ENCODE measurements at places on chromosomes 4 and X.

DNA sequence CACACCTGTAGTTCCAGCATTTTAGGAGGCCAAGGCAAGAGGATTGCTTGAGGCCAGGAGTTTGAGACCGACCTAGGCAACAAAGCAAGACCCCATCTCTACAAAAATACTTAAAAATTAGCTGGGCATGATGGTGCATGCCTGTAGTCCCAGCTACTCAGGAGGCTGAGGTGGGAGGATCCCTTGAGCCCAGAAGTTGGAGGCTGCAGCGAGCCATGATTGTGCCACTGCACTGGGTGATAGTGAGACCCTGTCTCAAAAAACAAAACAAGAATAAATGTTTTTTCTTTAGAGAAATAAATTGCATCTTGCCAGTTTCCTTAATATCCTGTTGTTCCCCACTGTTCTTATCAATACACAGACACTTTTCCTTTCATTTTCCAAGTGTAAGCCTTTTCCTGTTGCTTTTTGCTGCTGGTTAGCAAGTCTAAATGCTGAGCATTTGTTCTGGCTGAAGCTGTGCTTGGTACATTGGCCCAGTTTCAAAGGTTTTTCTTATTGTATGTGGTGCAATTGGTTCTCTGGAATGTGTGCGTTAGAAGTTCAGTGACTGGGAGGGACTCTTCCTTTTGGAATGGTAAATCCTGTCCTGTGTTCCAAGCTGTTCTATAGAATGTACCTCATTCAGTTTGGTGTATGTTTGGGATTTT, 98.2 kb downstream of the AFF1 start:
- DNase-seq: no peak

- no peak for DNase-seq
Measured at GRCh38 chr4:149965206-149965605, 113.0 kb upstream of the DCLK2 start.

- no peak for DNase-seq
Measured at GRCh38 chrX:69255441-69256290, 90.4 kb upstream of the PJA1 start.

DNA sequence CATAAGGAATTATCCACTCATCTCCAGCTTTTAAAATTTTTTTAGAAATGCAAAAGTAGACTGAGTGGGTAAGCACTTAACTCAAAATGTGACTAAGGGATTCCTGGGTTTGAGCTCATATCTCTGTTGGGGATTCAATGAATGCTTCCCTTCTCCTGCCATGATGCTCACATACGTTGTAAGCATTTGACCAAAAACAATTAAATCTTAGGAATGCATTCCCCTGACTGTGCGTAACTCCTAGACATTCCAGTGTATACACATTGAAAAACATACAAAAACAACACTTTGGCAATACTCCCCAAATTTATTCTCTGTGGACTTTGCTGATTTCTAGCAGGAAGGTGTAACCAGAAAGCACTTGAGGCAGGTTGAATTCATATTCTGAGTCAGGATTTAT, 29.8 kb downstream of the SPANXA2 start:
- no peak for DNase-seq

GRCh38 chrX:82648062-82648461, 860.0 kb upstream of the POU3F4 start:
- DNase-seq: no peak

DNA sequence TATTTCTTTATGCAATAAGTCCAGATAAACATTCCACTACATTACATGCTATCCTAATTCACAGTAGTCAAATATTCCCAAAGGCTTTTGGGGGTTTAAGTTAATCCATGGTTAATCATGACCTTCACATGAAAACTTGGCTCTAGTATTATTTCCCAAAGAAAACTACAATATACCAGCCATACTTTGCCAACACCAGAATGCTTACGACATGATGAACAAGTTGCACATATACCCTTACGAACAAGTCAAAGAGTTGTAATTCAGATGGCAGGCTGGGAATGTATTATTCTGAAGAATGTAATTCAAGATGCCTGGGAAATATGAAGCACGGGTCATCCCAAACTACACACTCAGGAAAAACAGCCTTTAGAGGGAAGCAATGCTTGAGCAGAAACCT, 499.6 kb downstream of the PPARGC1A start:
- no peak for DNase-seq

DNA sequence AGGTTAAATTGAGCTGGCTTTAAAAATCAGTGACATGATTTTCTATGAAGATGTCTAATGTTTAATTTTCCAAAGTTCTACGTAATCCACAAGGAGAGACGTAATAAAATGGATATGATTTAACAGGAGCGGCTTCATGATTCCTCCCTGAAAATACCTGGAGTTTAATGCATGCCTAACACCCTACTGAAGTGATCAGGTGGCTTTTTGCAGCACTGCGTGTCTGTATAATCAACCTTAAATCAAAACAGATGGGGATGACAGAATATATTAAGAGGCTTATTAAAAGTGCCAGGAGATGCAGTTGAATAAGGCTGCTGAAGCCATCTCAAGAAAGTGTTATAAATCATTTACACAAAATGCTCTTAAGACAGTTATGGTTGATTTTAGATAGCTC, 112.4 kb upstream of the TLR3 start:
- no peak for DNase-seq

DNA sequence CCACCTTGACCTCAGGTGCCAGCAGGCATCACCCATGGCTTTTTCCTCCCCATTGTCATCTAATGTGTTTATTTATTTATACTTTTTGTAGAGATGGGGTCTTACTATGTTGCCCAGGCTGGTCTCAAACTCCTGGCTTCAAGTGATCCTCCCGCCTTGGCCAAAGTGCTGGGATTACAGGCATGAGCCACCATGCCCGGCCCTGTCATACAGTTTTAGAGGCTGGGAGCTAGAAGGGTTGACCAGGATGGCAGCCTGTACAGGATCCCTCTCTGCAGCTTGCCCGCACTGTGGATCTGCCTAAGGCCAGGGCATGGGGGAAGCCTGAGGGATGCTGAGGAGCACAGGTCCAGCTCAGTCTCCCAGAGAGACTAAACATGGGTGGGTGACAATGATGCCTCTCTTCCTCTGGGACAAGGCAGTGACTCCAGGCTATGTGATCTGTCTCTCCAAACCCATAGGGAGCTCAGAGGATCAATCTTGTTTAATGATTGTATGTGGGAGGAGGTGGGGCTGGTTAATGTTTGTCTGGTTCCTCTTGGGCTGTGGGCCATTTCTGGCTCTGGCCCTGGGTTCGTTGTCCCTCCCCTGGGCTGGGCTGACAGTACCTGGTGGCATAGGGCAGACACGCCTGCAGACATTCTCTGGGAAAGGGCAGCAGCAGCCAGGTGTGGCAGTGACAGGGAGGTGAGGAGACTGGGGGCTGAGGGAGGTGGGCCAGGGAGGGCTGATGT, 8.3 kb upstream of the GJB1 start:
- no peak for DNase-seq

GRCh38 chr4:37623125-37623524, 63.1 kb downstream of the RELL1 start:
- no peak for DNase-seq

DNA sequence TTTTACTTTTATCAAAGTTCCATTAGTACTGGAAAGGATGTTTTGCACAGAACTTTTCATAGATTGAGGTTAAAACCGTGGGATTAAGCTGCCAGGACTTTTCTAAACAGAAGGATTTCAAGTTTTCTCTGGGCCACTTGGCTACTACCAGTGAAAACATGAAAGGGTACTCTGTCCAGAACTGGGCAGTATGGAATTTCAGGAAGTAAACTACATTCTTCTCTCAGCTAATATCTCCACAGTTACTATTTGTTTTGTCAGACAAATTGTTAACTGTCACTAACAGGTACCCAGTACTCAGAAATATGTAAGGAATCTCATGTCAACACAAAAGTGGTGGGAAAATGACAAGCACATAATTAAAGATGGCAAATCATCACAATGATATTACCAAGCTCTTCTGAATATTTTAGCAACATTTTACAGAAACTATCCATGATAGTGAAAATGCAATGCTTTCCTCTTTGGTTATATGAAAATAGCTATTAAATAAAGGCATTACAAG, 454.4 kb downstream of the C4orf33 start:
- no peak for DNase-seq

- no peak for DNase-seq
Measured at GRCh38 chrX:17247144-17247543, 127.9 kb upstream of the NHS start.

DNA sequence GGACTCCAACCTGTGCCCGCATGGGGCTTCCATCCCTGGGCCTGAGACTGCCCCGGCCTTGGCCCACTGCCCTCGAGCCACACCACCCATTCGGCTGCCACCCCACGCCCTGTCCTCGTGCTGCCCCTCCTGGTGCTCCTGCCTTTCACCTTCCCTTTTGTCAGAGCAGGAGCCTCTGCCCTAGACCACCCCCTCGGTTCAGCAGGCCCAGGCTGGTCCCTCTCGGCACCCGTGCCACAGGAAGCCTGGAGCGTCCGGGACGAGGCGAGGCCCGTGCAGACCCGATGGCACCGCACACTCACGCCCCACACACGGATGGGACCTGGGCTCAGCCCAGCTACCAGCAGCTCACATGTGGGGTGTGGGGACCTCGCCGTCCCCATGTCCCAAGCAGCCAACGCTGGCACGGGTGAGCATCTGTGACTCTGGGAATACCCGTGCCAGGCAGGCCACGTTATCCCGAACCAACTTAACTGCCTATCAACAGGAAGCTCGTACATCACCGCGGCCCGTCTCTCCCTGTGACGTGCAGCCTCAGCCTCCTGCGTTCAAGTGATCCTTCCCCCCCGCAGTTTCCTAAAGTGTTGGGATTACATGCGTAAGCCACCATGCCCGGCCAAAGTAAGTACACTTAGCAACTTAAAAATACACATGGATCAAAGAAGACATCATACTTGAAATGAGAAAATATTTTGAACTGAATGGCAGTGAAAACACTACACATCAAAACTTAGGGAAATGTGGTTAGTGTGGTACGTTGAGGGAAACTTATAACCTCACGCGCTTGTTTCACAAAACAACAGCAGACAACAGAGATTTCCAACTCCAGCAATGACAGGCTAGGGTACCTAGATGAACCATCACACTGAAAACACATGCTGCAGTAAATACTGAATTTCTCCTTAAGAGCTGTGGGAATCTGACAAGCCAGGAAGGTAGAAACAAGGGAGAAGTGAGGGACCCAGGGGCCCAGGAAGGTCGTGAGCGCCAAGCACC, 29.0 kb downstream of the LRPAP1 start:
- no peak for DNase-seq

DNA sequence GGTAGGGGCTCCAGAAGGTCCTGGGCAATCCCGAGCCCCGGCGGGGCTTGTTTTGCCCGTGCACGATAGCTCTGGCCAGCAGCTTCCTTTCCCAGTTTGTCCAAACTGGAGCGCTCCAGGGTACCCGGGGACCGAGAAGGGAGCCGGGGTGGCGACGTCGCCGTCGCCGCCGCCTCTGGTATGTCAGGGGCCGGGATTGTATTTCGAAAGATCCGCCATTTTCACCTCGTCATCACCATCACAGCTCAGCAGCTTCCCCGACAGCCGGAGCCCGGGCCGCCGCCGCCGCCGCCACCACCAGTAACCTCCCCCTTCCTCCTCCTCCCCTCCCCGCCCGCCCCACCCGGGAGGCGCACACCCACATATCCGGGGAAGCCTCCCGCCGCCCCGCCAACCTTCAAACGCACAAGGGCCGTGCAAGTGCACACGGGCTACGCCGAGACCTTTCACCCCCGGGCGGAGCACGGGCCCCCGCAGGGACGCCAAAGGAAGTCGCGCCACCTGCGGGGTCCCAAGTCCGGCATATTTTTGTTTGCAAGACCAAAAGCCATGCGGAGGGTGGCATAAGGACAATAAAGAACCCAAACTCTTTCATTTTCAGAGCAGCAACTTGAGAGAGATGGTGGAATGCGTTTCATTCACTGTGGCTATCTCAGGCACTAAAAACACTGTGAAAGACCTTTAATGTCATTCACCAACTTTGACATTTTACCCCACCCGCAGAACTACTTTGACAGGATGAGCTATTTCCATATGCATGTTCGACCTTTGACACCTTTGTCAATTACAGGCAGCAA, at the start of gene LIN54:
Gene LIN54, minus strand, starts transcription at position 302 of the 797 bp plus-strand sequence. CDS start 25,979 bp downstream, outside the sequence.
- DNase-seq: peak; percentile 68

DNA sequence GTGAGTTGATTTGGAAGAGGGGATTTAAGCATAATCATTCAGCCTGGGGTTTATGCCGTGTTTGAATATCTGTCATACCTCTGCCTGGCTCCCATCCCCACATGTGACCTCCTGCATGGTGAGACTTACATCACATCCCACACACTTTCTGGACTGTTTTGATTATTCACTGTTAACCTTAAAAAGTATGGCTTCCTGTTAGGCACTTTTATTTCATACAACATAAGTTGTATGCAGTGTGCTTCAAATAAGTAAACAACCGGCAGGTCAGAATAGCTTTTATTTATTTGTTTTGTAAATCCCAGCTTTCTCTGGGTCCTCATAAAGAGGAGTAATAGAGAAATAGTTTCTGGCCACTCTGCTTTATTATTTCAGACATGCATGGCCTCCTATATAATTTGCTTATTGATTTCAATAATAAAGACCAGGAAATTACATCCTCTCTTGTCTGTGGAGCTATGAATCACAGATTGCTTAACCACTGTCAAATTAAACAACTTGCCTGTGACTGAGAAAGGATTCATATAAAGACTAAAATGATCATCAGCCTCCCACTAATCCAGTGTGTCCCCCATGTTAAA, 376.8 kb upstream of the ZFP42 start:
- no peak for DNase-seq

- no peak for DNase-seq
Measured at GRCh38 chr4:21366312-21366711, 582.3 kb downstream of the KCNIP4 start.

DNA sequence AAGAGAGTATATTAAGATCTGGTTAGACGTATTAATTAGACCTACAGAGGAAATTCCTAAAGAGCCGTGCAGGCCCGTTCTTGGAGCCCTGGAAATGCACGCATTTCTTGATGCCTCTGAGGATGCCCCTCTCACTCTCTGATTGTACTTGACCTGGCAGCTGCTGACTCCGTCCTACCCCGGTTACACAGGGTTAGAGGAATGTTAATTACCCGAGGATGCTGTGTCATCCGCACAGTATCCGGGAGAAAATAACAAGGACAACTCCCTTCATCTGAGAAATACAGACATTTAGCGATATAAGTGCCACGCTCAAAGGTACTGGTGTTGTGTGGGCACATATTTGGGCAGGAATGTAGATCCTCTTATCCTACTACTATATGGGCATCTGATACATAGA, 404.6 kb upstream of the FAT1 start:
- DNase-seq: no peak
